ENCODE measurements at places on chromosomes 16 and 17. TPM values are rescaled to one million over a fixed set of nuclear protein-coding genes. Genes with fewer than 3 reads are reported as not detected.

CCL17 gene
- not detected for total RNA-seq

CMTM3 gene
- 23.1 TPM for total RNA-seq

CEMP1 gene
- not detected for total RNA-seq

MBTD1 gene
- 16.9 TPM for total RNA-seq

STX4 gene
- total RNA-seq: 22.2 TPM

PRR35 gene
- 0.07 TPM for total RNA-seq

ACOX1 gene
- total RNA-seq: 67.8 TPM

TBC1D3H gene
- not detected for total RNA-seq

SLC38A8 gene
- not detected for total RNA-seq

CCR7 gene
- not detected for total RNA-seq

LPO gene
- total RNA-seq: not detected

CAMTA2 gene
- 14.4 TPM for total RNA-seq

MRTFB gene
- total RNA-seq: 46.9 TPM

MT1A gene
- 5.6 TPM for total RNA-seq

SLC35G6 gene
- total RNA-seq: not detected

SEPTIN12 gene
- not detected for total RNA-seq

SECTM1 gene
- 3.7 TPM for total RNA-seq

SPPL2C gene
- not detected for total RNA-seq

PLA2G10 gene
- total RNA-seq: not detected

BRIP1 gene
- 20.7 TPM for total RNA-seq

C1QTNF8 gene
- not detected for total RNA-seq

GAS2L2 gene
- not detected for total RNA-seq

CPHXL2 gene
- total RNA-seq: not detected

KRTAP4-5 gene
- total RNA-seq: not detected

RUNDC3A gene
- total RNA-seq: not detected

CHST6 gene
- total RNA-seq: 1.3 TPM

ASPA gene
- not detected for total RNA-seq

EFCAB13 gene
- 7.0 TPM for total RNA-seq

TMEM220 gene
- 1.1 TPM for total RNA-seq
